ENCODE measurements at places on chromosomes 1 and 21.

- DNase-seq = no peak
Measured at GRCh38 chr21:14603202-14603601, 57.1 kb upstream of the SAMSN1 start.

- no peak for DNase-seq
Measured at GRCh38 chr1:228827019-228827418, 91.7 kb downstream of the RHOU start.

GRCh38 chr1:21618561-21619374 is 50.4 kb downstream of the RAP1GAP start:
- DNase-seq = no peak

GRCh38 chr1:50527249-50527986 is 104.2 kb upstream of the DMRTA2 start:
- DNase-seq = no peak

GRCh38 chr1:216119600-216119999 is 303.6 kb downstream of the USH2A start:
- DNase-seq = no peak

- DNase-seq = no peak
Measured at GRCh38 chr1:109618661-109619575, 498 bp downstream of the GNAT2 start.

DNA sequence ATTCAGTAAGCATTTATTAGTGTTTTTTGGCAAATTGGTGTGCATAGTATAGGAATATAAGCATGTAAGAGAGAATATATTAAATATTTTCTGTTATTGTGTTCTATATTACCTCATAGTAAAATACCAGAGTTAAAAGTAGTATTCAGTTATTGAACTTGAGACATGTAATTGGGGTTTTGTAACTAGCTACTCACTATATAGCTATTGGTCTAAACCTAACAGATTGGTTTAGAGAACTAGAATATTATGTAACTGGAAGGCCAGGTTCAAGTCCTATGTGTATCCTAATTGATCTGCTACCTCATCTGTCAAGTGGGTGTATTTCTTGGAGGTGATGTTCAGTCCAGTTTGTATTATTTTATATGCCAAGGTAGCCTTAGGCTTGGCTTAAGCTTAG is 26.3 kb downstream of the CLIC4 start:
- DNase-seq = no peak

DNA sequence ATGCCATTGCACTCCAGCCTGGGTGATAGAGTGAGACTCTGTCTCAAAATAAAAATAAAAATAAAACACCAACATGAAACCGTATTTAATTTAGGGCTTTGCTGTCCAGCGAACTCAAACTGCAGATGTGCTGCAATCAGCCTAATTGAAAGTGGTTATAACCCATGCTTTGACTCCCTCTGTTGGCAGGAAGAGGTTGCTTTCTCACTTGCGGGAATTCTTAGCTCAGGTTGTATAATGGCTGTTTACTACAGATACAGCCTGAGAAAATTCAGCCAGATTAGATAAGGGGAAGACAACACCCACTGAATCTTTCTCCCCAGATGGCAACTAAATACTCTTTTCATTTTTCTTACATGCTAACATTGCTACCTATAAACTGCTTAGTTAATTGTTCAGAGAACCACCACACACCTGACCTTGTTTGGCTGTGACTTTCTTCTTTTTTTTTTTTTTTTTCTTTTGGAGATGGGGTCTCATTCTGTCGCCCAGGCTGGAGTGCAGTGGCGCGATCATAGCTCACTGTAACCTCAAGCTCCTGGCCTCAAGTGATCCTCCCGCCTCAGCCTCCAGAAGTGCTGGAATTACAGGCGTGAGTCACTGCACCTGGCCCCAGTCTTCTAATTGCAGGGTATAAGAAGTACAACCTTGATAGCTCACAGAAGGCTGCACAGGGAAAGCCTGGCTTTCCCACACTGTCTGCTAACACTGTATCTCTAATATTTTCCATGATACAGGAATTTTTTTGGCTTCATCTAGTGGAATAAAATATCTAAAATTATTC is 34.6 kb downstream of the DNTTIP2 start:
- peak; percentile 3 for DNase-seq

GRCh38 chr1:159318784-159319551 is 16.8 kb downstream of the FCER1A start:
- DNase-seq = no peak

- no peak for DNase-seq
Measured at GRCh38 chr1:155126556-155127104, 1.0 kb upstream of the EFNA1 start.

DNA sequence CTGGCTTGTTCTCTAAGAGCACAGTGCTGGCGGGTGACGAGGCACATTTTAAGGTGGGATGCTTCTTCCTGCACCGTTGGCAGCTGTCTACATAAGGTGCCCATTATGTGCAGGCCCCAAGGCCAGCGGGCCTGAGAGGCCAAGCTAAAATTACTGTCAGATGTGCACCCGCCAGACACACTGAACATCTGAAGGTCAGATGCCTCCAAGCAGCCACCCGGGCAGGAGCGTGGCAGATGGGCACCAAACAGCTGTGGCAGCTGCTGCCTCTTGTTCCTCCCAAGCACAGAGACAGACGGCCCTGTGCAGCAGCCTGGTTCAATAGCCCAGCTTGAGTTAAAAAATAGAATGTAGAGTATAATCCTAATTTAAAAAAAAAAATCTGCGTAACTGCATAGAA is 211.9 kb upstream of the EDN2 start:
- DNase-seq = no peak

- no peak for DNase-seq
Measured at GRCh38 chr1:3504822-3505153, 50.3 kb downstream of the ARHGEF16 start.

- DNase-seq = no peak
Measured at GRCh38 chr1:116185161-116185701, 74.0 kb downstream of the MAB21L3 start.

DNA sequence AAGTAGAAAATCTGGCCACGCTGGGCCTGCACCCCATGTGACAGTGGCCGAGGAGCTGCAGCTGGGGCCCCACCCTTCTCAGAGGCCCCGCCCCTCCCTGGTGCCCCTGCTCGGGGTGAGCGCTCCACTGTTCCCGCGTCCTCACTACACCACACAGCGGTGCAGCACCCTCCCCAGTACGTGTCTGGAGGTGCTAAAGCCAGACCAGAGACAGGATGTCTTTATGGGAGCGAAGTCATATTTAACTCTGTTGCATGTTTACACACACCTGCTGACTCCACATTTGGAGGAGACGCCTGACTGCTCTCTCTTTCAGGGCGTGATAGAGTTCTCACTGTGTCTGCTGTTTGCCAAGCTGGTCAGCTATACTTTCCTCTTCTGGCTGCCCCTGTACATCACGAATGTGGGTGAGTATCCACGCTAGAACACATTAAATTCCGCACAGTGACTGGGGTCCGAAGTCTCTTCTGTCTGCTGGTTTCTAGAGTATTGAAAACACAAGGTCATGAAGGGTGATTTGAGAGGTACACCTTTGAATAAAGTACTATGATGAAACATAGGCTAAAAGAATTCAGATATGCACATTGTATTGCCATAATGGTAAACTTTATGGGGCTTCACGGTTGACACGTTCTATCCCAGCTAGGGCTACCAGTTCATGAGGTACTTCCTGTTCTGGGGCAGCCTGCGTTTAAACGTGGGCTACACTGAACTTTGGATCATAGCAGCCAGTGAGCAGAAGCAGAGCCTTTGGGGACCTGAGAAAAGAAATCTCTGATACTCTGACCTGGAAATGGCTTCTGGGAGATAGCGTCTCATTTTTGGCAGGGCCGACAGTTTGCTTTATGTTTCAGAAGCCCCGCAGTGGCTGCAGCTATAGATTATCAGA is 48.4 kb downstream of the SLC37A1 start:
- no peak for DNase-seq

- DNase-seq = no peak
Measured at GRCh38 chr1:3119725-3120124, 50.7 kb downstream of the PRDM16 start.

DNA sequence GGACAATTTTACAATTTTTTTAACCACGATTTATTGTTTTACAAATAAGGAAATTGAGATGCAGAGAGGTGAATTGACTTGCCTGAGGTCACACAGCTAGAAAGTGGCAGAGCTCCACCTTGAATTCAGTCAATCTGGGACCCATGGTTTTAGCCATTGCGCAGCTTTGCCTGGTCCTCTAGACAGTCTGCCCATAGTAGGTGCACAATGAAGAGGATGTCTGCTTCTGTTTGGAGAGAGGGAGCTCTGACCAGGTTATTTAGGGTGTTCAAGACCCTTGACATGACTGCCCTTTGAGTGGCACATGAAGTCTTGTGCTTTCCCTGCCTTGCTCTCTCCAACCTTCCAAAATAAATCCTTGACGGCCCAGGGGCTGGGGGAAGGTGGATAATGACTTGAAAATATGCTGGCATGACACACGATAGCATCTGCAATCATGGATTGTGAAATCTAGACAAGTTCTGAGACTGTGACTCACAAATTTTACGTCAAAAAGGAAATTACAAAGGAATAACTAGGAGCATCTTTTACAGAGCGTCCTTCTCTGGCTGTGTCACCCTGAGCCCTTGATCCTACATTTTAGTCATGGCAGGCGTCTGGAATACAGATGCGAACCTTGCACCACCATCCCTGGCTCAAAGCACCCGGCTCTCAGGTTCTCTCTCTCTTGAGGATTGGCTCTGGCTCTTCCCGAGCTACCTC is 26.2 kb upstream of the ID3 start:
- DNase-seq = no peak

GRCh38 chr1:168079761-168080160 is 57.0 kb downstream of the GPR161 start:
- DNase-seq = no peak

- peak; percentile 39 for DNase-seq
Measured at GRCh38 chr1:98323906-98324358, 337.6 kb upstream of the SNX7 start.

- DNase-seq = no peak
Measured at GRCh38 chr1:8822373-8823294, 5.2 kb upstream of the RERE start.

GRCh38 chr1:155007251-155007828 is 4.7 kb downstream of the ZBTB7B start:
- DNase-seq = no peak

GRCh38 chr21:45226540-45227326 is 61.0 kb downstream of the POFUT2 start:
- DNase-seq = peak; percentile 78

- no peak for DNase-seq
Measured at GRCh38 chr1:24998563-24999245, 68.6 kb upstream of the RUNX3 start.
